Gastroesophageal sphincter (tissue), 4 donors: ENCODE measurements at places on chromosomes 16 and 17. TPM values are rescaled to one million over a fixed set of nuclear protein-coding genes. Genes with fewer than 3 reads are reported as not detected.

The TMEM92 gene
- not detected for total RNA-seq

The MGAT5B gene
- total RNA-seq: 0.12 TPM

The PROCA1 gene
- 1.9 TPM for total RNA-seq

The METRN gene
- 22.6 TPM for total RNA-seq

The MMP2 gene
- 309 TPM for total RNA-seq

The MYH11 gene
- total RNA-seq: 23,237 TPM

The ADAT1 gene
- total RNA-seq: 38.7 TPM

The ITPRIPL2 gene
- total RNA-seq: 115 TPM

The CIBAR2 gene
- not detected for total RNA-seq

The SHCBP1 gene
- 4.1 TPM for total RNA-seq

The CTRB2 gene
- total RNA-seq: not detected

The UTS2R gene
- not detected for total RNA-seq

The MT4 gene
- total RNA-seq: not detected

The NME2 gene
- 346 TPM for total RNA-seq

The EMP2 gene
- 65.7 TPM for total RNA-seq

The SMIM36 gene
- total RNA-seq: not detected

The KRTAP4-3 gene
- total RNA-seq: not detected

The CTRL gene
- 5.0 TPM for total RNA-seq

The UBALD2 gene
- total RNA-seq: 8.8 TPM

The LMF1 gene
- 23.4 TPM for total RNA-seq

The CCL7 gene
- not detected for total RNA-seq

The TEN1 gene
- 8.7 TPM for total RNA-seq

The DPEP2 gene
- 1.0 TPM for total RNA-seq
